ENCODE measurements at places on chromosomes 12 and 14.

DNA sequence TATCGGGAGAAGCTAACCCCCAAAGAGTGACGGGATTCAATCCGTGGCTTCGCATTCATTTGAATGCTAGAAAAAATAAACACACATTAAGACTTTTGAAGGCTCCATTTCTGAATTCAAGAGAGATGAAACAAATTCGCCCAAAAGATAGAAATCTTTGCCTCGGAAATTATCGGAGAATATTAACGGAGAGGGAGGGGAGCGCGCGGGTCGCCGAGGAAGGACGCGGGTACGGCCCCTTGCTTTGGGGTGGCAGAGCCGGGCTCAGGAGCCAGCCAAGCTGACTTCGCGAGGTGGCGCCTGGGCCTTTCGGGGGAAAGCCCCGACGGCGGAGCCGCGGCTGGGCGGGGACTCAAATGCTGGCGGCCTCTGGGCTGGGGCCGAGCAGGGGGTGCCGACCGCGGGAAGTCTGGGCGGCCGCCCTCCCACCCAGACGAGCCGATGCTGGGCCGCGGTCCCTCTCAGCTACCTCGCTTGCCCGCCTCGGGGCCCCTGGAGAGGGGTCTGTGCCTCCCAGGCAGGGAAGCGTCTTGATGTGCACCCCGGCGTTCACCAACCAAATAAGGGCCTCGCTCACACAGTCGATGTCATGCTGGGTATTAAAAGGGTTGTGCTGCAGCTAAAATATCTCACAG lies 14.7 kb downstream of the NKX2-1 start:
- no peak for DNase-seq

GRCh38 chr14:99806836-99807235 lies 13.6 kb downstream of the EML1 start:
- no peak for DNase-seq

GRCh38 chr14:52354242-52354641 lies 40.1 kb downstream of the PTGER2 start:
- DNase-seq = no peak

- no peak for DNase-seq
These were observed 285.7 kb downstream of the RMST start for GRCh38 chr12:97748298-97748697.

- no peak for DNase-seq
These were observed 333.3 kb downstream of the ZFP36L1 start for GRCh38 chr14:68459480-68460136.

DNA sequence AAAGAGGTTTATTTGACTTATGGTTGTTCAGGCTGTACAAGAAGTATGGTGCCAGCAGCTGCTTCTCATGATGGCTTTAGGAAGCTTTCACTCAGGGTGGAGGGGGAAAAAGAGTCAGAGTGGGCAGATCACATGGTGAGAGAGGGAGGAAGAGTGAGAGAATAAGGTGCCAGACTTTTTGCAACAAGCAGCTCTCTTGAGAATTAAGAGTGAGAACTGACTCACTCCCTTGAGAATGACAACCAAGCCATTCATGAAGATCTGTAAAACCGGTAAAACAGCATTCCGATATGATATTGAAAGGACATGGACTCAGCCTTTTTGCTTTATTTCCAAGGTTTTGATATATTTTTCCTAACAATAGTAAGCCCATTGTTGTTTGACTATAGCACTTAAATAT lies 501.2 kb downstream of the GALC start:
- DNase-seq = no peak

GRCh38 chr14:100524233-100524932 lies 62.8 kb downstream of the BEGAIN start:
- DNase-seq = no peak

DNA sequence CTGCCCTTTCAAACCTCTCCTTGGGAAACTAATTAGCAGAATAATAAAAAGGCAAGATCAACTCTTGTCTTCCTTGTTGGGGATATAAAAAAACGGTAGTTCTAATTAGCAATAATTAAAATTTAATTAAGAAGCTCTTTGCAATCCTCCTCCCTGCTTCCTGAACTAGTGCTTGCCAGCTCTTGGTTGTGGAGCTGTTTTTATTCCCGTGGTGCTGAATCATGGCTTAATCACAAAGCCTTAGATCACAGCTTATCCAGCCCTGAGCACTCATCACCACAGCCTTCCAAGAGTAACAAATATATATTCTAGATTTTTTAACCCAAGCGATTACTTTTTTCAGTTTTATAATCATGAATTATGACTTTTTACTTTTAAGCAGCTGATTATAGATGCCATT lies 63.2 kb upstream of the INSM2 start:
- no peak for DNase-seq

DNA sequence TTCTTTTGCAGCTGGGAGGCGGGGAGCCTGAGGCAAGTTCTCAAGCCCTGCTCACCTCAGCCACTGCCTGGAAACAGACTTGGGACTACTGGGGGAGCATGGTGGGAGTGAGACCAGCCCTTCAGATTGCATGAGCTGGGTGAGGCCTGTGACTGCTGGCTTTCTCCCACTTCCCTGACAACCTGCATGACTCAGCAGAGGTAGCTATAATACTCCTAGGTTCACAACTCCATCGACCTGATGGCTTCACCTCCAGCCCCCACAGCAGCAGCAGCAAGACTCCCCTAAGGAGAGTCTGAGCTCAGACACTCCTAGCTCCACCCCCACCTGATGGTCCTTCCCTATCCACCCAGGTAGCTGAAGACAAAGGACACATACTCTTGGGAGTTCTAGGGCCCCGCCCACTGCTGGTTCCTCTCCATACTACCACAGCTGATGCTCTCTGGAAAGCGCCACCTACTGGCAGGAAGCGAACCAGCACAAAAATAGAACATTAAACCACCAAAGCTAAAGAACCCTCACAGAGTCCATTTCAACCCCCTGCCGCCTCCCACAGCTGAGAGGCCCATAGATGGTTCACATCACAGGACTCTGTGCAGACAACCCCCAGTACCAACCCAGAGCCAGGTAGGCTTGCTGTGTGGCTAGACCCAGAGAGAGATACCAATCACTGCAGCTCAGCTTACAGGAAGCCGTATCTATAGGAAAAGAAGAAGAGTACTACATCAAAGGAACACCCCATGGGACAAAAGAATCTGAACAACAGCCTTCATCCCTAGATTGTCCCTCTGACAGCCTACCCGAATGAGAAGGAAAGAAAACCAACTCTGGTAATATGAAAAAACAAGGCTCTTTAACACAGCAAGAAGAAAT lies 68.7 kb downstream of the RPAP3 start:
- DNase-seq = no peak

GRCh38 chr14:58717211-58717610 lies 79.4 kb downstream of the DACT1 start:
- no peak for DNase-seq

DNA sequence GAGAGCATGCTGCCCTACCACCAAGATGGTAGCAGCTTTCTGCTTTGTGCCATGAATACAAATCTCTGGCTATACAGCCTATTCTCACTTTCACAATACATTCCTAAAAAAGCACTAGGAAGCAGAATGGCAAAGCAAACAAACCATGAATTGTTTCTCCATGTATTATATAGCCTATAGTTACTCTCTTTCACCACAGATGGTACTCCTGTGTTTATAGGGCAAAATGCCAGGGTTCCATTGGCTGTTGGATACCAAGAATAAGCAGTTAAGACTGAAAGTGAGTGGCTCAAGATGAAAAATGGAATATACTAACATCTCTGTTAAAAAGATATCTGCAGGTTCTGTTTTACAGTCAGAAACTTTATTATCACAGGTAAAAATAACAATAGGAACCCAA lies 11.1 kb downstream of the ARF3 start:
- no peak for DNase-seq

DNA sequence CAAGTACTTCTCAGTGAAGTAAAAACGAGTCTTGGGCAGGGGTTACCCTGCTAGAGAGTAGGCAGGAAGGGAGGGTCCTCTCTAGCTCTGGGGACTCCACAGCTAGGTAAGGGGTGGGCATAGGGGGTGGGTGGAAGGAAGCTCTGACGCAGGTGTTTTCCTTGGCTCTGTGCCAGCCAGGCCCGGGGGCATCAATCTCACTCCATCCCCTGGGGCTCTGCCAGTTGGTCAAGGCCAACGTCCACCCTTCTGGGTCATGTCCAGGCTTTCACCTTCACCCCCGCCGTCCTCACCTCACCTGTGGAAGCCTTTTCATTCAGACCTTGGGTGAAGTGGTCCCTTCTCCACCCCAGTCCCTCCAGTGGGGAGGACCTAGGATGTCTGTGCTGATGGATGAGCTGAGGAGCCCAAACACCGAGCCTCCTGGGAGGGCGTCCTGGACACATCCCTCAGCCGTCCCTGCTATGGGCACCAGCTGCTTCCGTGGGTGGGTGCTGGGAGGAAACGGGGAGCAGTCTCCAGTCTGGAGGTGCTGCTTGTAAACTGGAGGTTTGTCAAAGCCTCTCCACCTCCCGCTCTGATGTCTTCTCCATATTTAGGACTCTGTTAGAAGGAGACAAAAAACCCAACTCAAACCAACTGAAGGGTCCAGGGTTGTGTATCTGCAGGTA lies 71.5 kb upstream of the SFSWAP start:
- no peak for DNase-seq

GRCh38 chr14:77273796-77274195 lies 2.8 kb upstream of the NGB start:
- no peak for DNase-seq

DNA sequence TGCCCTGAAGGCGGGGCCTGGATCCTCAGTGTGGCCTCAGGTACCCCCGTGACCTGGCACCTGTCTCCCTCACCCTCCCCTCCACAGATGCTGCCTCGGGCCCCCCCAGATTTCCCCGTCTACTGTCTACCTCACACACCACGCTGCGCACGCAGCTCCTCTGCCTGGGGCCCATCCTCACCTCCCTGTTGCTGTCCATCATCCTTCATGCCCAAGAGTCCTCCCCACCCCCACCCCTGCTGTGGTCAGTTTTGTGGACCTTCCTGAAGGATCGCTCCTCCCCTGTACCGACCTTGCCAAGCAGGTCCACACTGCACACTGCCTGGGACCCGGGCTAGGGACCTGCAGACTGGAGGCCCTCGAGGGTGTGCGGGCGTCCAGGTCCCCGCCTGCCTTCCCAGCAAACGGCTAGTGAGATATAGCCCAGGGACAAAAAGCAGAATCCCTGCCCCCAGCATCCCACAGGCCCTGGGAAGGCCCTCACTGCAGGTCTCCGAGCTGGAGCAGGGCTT lies 197.4 kb upstream of the DIO3 start:
- DNase-seq = no peak

Data from left renal cortex interstitium (tissue), 4 donors.